ENCODE measurements at places on chromosomes 11 and 22.

DNA sequence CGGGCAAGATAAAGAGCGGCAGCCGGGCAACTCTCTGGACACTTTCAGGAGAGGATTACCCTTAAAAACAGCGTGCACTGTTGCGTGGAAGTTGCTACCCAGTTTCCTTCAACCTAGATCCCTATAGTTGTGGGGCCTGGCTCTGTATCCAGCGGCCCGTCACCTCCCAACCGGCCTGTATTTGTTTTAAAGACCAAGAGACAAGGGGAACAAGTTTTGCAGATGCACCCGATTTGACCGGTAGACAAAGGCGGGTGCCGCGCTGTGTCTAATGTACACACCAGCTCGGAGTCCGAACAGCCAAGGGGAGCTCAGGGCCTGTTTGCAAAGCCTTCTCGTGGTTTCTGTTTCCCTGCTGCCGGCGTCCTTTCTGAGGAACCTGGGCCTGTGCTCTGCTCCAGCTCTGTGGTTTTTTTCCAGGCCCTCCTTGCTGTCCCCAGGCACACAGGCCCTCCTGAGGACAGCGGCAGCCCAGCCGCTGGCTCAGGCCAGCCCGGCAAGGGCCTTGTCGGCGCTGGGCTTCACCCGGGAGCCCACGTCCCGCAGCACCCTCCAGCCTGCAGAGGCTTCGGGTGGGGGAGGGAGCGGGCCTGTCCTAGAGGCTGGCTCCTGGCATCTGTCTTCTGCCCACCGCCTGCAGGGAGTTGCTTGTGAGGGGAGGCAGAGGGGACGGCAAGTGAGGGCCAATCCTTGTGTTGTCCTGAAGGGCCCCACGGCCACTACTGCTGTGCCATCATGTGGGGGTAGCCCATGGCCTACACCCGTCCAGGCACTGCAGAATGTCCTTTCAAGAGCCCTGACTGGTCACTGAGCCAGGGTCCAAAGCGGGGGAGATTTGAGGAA lies 1.4 kb downstream of the TBX1 start:
- no peak for DNase-seq

GRCh38 chr11:61963282-61964057 lies 4.0 kb downstream of the FTH1 start:
- peak; percentile 67 for DNase-seq

DNA sequence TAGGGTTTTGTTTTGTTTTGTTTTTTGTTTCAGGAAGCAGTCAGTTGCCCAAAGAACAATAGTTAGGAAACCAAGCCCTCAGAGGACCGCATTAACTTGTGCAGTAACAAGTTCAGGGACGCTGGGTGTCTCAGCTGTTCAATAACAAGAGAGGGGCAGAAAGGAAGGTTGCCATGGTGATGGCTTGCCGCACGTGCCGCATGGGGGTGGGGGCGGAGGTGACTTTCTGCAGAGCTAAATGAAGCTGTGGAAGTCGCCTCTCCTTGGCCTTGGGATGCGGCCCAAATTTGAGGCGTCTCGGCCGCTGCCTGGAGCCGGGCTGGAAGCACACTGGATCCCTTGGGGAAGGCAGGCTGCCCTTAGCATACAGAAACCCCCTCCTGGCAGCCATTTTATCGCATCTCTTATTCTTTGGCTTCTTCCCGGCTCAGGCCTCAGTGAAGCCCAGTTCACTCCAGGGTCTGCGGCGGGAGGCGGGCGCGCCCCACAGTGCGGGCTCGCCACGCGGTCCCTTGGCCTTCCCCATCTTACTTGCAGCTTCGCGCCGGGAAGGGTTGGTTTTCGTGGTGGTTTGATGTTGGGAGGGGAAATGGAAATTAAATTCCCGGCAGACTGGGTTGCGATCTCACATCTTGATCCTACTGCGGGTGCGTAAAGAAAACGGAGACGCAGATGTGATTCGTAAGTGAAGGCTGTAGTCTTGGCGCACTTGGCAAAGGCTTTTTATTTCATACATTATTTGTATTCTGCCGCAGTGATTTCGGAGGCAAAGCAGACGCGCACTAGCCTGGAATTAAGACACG lies 94.3 kb downstream of the SLC17A6 start:
- DNase-seq = no peak

GRCh38 chr11:125157953-125158680 lies 6.4 kb upstream of the PKNOX2 start:
- DNase-seq = no peak

DNA sequence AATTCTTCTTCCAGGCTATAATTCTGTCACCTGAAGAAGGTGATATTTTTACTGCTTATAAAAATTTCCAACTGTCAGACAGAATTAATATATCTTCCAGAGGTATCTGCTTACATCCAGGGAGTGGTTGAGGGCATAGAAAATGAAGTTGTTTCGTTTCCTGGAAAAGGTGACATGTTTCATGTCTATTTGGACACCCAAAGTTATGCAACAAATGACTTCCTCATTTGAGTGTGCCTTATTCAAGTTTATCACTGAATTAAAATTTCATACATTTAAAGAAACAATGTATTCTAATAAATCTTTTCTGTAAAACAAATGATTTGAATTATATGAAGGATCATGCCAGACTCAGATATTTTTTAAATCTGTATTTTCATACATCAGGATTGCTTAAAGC lies 8.5 kb upstream of the GRAMD1B start:
- no peak for DNase-seq

DNA sequence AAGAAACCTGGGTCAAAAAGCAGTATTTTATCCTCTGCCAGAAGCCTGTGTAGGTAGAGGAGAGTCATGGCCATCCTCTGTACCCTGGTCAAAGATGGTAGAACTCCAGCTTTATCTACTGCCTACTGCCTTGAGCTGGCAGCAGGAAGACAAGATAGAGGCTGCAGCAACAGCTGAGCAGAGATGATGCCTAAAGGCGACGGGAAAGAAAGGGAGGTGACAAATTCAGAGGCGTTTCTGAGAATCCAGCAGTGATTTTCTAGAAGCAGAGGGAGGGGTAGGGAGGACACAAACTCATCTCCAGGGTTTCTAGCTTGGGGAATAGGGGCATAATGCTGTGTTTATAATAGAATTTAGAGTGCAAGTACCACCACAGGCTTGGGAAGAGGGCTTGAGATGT lies 15.5 kb upstream of the C1QTNF4 start:
- DNase-seq = no peak

DNA sequence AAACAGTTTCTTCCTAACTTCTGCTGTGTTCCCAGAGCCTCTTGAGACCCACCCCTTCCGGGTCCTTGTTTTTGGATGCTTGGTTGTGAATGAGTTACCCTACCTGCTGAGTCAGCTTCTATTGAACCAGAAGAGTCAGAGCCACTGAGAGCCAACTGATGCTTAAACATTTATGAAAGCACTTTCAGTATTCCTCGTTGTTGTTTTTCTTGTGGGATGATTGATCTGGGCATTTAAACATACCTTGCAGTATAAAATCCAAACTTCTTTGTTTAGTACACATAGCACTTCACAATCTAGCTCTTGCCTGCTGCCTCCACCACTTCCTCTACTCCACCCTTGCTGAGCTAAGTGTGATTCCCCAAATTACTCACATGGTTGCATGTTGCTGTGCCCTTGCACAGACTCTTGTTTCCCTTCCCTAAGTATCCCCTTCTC lies 5.5 kb downstream of the PRSS23 start:
- no peak for DNase-seq

DNA sequence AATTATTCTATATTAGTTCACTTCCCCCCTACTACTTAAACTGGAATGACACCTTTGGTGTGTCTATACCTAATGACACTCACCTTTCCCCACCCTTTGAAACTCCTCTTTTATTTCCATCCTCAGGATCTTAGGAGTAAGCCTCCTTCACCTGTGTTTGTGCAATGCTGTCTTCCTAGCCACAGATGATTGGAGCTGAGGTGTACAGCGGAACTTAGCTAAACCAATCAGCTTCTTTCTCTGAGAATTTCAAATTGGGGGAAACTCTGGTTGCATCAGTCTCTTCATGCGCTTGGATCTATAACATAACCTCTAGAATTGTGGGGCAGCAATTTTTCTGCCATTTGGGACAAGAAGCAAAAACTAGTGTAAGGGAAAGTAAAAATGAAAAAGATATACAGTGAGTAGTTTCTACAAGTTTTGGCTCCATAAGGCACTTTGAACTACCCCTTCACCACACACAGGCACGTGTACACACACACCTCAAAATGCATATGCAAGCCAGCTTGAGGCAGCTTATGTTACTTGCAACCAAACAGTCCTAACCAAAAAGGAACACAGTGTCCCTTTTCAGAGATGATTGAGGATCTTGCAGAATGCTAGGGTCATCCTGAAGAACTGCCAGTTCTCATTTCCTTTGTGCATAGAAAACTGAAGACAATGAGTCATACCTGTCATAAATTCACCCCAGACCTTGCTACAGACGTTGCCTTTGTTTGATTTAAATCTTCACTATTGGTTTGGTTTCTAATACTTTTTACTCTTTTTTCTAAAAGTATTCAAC lies 36.0 kb upstream of the LDLRAD3 start:
- DNase-seq = no peak

DNA sequence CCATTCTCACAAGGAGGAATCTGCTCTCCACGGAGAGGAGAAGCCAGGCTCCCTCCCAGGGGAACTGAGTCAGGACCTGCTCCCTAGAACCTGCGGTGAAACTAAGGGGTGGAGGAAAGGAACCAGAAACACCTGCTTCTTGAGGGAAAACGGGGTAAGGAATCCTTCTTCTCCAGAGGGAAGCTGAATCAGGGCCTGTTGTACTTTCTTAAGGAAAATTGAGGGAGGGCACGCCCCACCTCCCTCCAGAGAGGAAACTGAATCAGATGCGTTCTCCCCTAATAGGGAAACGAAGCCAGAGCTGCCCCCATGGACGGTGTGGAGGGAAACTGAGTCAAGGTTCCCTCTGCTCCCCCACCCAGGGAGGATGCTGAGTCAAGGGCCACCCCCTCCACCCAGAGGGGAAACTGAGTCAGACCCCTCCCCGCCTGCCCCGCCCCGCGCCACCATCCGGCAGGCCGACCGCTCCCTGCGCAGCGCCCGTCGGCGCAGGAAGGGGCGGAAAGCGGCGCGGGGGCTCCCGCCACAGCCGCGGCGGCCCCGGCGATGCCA lies 393 bp downstream of the RELA start:
- no peak for DNase-seq

DNA sequence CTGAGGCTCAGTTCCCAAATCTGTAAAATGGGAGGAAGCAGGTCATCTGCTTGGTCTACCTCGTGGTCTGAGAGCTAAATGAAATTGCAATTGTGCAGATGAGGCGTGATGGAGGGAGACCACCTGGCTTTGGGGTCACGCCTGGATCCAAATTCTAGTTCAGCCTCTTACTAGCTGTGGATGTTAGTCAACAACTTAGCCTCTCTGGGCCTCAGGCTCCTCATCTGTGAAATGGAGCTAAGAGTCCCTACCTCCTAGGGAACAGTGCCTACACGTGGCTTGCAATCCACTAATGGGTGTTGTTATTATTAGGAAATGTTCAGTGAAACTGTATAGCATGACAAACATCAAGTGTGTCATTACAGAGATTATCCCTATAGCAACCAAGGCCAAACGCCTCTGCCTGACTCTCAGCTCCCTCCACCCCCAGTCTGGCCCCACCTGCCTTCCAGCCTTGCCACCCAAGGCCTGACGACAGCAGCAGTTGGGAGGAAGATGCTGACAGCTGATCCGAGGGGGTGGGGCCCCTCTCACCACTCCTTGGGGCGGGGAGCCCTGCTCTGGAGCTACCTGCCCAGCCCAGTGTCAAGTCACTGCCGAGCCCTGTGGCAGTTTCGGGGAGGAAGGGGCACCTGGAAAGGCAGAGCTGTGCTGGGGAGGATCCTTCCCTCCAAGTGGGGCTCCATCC lies 1.7 kb upstream of the RHOD start:
- peak; percentile 3 for DNase-seq

DNA sequence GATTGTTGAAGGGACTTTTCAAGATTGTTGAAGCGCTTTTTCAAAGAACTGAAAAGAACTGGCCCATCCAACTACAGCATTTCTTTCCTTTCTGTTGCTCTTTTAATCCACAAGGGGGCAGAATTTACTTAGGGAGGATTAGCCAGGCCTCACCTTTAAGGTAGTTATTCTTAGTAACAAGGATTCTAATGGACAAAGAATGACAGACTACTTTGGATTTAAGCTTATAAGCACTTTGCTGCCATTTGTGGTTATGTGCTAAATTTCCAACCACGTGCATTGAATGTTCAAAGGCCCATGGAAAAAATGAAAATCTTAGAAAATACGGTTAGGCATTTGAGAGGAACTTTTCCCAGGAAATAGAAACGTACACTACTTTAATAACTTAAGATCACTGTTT lies 49.5 kb upstream of the HSPA8 start:
- peak; percentile 48 for DNase-seq

- no peak for DNase-seq
Measured at GRCh38 chr11:57402188-57403002, 11.9 kb upstream of the PRG2 start.

DNA sequence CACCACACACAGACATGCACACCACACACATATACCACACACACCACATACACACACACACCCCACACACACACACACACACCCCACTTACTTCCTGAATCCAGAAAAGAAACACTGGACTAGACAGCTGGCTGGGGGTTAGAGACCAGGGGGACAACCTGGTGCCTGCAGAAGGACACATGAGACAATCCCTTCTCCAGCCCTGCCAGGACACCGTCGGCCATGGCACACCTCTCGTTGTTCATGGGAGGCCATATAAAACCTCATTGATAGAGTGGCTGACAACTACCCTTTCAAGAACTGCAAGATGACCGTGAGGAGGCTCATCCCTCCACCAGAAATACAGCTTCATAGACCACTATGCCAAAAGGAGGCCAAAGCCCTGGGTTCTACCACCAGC lies 54.3 kb downstream of the IGSF9B start:
- no peak for DNase-seq

DNA sequence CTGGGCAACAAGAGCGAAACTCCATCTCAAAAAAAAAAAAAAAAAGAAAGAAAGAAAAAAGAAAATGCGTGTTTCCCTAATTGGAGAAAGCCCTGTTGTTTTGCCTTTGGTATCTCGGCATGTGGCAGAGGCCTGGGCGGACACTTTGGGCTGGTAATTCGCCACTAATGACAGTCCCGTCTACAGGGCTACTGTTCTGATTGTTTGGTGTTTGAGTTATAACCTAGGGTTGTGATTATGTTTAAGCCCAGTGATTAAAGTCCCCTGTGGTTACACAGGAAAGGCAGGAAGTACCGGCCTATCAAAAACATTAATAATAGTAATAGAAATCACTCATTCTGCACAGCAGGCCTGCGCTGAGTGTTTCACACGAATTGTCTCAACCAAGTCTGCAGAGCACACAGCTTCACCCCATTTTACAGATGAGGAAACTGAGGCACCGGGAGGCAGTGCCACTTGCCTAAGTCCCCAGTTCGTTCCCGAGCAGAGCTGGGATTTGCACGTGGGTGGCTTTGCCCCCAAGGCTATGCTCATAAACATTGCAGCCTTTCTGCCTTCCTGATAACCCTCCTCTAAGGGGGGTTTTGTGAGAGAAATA lies 39.1 kb upstream of the GRAMD4 start:
- no peak for DNase-seq

DNA sequence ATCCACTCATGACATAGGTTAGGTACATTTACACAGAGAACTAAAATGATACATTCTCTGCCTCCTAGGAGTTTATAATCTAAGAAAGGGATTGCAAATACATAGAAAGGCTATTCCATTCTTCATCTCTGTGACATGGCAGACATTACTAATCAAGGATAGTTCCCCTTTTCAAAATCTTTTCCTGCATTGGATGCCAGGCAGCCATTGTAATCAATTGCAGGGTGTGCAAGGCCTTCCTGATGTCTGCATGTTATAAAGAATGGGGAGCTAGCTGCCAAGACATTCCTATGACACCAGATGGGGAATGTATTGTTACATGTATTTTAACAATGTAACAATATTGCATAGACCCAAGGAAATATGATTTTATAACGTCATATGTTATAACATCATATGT lies 82.0 kb downstream of the KIRREL3 start:
- DNase-seq = no peak

- no peak for DNase-seq
Measured at GRCh38 chr11:69004411-69005182, 8.4 kb downstream of the MRGPRF start.
